Lung (tissue), 17 donors: ENCODE measurements at places on chromosomes 13 and 19. TPM values are rescaled to one million over a fixed set of nuclear protein-coding genes. Genes with fewer than 3 reads are reported as not detected.

DNA sequence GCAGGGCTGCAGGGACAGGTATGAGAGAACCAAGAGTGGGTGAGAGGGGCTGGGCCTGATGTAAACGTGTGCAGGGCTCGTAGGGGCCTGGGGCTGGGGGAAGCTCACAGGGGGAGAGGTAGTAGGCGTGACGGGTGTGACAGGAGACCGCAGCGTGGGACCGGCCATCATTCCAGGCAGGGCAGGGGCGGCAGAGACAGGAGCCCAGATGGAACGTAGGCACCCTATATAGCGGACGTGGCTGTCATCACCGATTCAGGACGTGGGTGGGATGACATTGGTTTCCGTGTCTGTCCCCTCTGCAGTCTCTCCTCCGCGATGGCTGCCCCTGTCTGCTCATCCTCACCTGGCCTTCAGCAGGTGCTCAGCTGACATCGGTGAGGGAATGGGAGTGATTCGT is 48.4 kb downstream of the IER2 start:
- no peak for DNase-seq

The MAP4K1 gene
- polyA plus RNA-seq = 13.1 TPM

- peak; percentile 66 for DNase-seq
Measured at GRCh38 chr19:2266183-2266993, 10.2 kb upstream of the JSRP1 start.

GRCh38 chr19:7471696-7472615 is 16.9 kb downstream of the PEX11G start:
- DNase-seq = no peak

DNA sequence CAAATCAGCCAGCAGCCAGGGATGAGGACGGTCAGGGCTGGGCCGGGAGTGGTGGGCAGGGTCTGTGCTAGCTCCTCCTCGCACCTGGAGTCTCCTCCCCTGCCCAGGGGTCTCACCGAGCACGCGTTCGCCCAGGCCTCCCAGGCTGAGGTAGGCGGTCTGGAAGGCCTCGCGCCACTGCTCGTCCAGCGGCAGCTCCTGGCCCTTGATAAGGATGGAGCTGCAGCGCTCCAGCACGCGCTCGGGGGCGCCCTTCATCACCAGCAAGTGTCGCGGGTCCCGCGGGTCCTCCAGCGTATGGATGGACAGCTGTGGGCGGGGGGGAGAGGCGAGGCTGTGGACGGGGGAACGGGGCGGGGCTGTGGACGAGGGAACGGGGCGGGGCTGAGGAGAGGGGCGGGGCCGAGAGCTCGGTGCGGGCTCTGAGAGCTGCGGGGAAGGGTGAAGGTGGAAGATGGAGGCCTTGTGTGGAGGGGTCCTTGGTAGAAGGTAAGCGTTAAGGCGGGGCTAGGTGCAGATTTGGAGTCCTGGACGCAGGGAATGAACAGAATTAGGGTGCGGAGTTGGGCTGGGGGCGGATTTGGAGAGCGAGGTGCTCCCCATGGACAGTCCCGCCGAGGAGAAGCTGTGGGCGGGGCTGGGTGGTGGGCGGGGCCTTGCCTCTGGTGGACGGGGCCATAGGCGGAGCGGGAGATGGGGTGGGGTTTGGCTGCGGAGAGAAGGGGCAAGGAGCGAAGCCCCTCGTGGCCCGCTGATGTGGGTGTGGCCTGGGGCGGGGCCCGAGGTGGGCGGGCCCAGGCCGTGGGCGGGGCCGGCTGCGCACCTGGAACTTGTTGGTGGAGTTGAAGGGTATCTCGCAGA is 5.7 kb downstream of the ATP4A start:
- peak; percentile 42 for DNase-seq

- DNase-seq = no peak
Measured at GRCh38 chr19:45568732-45569131, 15.9 kb downstream of the OPA3 start.

DNA sequence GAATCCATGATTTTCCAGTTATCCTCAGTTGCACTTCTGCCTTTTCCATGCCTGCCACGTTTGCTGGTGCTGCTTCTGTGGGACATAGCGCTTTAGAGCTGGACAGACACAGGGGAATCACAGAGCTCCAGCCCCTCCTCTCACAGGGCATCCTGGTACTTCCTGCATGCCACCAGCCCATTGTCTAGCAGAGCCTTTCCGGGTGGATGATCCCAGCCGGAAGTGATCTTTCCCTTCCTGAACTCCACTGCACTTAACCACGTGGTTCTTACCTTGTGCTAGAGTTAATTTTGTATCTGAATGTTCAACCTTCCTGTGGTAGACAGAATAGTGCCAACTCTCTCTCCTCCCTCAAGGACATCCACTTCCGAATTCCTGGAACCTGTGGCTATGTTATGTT is 12.6 kb upstream of the OLFM4 start:
- no peak for DNase-seq

GRCh38 chr13:66958611-66959010 is 271.5 kb downstream of the PCDH9 start:
- DNase-seq = peak; percentile 9

GRCh38 chr13:48571126-48571913 is 38.4 kb upstream of the RCBTB2 start:
- peak; percentile 80 for DNase-seq

DNA sequence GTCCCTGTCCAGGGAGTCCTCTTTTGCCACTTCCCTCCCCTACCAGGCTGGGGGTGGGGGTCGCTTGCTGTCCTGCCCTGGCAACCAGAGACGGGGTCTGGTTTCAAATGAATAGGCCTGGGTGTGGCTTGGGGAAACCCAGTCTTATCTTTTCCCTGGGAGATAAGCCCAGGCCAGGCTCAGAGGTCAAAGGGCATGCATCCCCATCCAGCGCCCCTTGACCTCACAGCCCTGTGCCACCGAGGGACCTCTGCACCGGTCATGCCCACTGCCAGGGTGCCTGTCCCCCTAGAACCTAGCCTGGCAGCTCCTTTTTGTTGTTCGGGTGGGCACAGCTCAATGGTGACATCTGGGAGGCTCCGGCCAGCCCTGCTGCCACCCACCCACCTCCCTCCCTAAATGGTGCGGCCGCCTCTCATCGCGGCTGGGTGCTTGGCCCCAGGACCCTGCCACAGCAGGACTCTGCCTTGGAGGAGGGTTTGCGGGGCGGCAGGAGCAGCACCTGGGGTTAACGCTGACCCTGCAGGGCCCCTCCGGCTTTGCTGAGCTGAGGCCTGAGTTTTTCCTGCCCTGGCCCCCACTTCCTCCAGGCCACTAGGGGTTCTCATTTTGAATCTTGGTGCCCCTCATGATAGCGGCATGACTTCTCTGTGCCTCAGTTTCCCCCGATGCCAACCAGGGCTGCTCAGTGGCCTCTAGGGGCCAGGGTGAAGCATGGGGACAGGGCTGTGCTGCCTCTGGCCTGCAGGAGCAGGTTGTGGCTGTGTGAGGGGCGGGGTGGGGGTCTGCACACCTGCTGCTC is 2.9 kb upstream of the CERS1 start:
- no peak for DNase-seq

The TPT1 gene
- polyA plus RNA-seq = 8,629 TPM

DNA sequence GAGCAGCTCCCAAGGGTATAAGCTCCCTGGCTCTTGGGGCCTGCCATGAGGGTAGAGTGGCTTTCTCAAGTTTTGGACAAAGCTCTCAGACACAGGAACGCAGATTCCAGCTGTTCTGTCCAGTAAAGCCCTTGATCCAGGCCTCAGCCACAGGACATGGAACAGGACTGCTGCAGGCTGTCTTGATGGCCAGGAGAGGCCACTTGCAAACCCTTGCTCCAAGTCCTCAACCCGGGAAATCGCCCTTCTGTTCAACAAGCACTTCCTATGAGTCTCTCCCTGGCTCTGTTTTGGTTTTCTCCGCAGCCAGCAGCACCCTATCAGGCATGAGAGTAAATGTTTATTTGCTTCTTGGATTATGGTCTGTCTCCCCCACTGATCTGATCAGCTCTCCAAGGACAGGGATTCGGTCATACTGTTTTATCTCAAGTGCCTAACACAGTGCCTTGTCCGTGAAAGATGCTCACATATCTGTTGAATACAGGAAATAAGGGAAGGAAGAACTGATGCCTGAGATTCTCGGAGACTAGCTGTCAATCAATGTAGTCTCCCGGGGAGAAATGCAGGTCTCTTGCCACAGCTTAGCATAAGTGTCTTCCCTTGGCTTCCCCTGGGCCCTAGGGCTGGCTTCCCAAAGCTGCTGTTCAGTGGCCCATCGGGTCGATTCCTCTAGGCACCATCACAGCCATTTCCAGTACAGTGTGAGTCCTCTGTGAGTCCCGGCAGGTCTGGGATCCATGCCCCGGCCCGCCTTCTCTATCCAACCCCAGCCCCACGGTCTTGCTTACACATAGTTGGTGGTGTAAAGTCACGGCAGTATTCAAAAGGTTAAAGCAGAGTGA is 90.8 kb downstream of the TSHZ3 start:
- DNase-seq = peak; percentile 26

- peak; percentile 100 for DNase-seq
Measured at GRCh38 chr19:6373096-6373812, 660 bp downstream of the ALKBH7 start.

DNA sequence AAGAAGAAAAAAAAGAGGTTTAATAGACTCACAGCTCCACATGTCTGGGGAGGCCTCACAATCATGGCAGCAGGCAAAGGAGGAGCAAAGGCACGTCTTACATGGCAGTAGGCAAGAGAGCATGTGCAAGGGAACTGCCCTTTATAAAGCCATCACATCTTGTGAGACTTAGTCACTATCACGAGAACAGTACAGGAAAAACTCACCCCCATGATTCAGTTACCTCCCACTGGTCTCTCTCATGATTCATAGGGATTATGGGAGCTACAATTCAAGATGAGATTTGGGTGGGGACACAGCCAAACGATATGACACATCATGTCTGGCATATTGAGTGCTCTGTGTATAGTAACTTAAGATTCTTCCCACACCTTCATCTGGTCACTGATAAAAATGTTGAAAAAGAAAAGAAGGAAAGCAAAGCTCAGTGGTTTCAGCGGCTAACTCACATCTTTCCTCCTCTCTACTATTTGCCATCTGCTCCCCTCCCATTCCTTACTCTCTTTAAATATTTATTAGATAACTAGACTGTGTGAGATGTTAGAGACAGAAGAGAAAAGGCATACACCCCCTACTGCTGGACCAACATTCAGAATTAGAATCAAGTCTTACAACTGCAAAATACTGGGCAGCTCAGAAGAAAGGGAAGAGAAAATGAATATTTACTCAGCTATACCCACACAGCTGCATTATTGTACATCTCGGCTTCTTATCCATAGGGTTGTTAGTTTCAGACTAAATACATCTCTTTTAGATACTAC is 60.1 kb upstream of the AKAP11 start:
- no peak for DNase-seq

DNA sequence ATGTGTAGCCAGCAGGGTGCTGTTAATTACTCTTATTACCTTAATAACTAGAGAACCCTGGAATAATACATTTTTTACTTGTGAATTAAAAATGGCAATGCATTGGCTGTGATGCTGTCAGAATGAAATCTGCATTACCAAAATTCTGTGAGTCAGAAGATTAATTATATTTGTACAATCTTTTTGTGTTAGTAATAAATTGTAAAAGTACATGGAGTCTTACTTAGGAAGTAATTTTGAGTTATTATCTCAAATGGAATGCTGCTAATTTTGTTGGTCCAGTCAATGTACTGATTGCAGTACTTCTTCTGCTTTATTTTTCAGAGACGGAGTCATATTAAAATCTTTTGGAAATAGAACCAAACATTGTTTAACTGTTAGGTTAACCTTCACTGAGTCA is 152.0 kb upstream of the SLC10A2 start:
- DNase-seq = no peak

GRCh38 chr13:30746791-30747190 is 11.4 kb downstream of the ALOX5AP start:
- no peak for DNase-seq

The KCNRG gene
- 4.8 TPM for polyA plus RNA-seq

- DNase-seq = no peak
Measured at GRCh38 chr19:3374369-3375112, 8.2 kb downstream of the NFIC start.

GRCh38 chr13:40895227-40896184 is 106.1 kb downstream of the SLC25A15 start:
- peak; percentile 37 for DNase-seq

The ZNF610 gene
- polyA plus RNA-seq = 0.96 TPM

DNA sequence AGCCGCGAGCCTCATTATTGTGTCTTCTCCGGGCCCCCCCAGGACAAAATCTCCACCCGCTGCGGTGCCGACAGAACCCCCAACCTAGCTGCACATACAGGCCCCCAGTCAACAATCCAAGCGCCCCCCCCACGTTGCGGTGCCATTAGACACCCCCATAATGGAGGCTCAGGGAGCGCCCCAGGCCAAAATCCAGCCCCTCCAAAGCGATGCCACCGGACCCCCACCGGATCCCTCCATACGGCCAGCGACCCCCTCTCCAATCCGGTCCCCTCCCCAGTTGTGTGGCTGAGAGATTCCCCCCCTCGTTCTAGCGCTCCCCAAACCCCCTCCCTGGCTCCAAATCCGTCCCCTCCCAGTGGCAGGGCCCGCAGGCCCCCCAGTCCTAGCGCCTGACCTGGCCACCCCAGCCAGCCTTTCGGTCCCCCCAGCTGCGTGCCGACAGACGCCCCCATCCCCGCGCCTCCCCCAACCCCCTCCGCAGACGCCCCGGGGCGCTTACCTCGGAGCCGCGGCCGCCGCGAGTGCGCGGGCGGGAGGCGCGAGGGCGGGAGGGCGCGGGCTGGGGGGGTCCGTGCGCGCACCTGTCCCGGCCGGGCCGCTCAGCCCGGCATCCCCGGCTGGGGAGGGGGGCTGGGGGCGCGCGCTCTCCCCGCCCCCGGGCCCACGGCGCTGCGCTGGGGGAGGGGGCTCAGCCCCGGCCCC is 21.6 kb upstream of the SEMA6B start:
- DNase-seq = no peak

DNA sequence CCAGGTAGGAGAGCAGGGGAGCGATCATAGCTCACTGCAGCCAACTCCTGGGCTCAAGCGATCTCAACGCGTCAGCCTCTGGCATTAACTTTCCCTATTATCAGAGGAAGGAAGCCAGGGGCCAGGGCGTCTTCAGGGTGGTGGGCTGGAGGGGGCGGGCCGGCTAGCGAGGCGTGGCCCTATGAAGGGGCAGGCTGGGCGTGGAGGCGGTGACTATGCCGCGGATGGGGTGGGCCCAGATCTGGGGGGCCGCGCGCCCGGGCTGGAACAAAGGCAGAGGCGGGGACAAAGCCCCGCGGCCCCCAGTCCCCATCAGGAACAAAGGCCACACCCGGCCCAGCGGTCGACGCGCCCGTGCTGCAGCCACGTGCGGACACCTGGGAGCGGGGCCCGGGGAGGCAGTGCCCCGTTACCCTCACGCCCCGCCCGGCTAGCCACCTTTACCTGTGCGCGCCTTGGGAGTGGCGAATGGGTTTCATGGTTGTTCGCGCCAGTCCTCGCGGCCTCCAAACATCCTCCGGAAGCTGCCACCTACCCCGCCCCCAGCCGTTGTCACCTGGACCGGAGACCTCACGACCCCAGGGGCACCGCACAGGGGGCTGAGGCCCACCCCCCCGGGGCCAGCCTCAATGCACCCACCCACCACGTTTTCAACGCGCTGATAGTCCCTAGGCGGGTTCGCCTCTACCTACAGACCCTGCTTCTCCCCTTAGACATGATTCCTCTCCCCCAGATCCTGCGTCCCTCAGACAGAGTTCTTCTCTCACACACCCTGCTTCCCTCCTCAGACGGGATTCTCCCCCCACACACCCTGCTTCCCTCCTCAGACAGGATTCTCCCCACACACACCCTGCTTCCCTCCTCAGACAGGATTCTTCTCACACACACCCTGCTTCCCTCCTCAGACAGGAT is 5.4 kb upstream of the TRIM28 start:
- DNase-seq = peak; percentile 94

The FEM1A gene
- polyA plus RNA-seq = 5.6 TPM
